ENCODE measurements at places on chromosomes 12 and 14.

DNA sequence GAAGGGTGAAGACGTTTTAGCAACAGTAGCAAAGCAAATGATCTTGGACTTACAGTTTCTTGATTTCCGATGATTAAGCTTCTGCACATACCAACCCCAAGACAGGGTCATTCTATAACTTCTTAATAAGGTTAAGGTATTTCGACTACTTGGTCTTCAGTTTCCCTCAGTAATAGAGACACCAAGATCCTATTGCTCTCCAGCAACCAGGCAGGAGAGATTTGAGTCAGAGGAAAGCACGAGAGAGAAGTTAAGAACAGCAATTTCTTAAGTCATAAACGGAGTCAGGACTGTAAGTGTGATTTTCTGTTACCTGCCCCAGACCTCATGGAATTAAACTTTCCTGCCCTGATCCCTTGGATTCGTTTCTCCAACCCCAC is 215.6 kb downstream of the TTC8 start:
- DNase-seq: no peak

DNA sequence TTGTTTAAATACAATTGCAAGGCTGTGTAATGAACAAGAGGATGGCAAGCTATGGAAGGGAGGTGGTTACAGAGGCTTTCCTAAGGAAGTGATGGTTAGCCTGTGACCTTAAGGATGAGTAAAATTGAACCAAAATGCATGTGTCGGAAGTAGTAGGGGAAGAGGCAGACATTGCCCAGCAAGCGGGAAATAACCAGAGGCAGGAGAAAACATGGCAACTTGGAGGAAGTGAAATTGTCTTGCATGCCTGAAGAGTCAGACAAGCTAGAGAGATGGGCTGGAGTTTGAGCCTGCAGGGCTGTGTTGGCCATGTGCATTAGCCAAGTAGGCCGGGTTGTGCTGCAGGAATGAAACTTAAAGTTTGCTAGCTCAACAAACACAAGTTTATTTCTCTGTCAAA is 96.2 kb downstream of the BTG1 start:
- no peak for DNase-seq

- DNase-seq: no peak
Measured at GRCh38 chr14:33726685-33727084, 224.2 kb downstream of the EGLN3 start.

DNA sequence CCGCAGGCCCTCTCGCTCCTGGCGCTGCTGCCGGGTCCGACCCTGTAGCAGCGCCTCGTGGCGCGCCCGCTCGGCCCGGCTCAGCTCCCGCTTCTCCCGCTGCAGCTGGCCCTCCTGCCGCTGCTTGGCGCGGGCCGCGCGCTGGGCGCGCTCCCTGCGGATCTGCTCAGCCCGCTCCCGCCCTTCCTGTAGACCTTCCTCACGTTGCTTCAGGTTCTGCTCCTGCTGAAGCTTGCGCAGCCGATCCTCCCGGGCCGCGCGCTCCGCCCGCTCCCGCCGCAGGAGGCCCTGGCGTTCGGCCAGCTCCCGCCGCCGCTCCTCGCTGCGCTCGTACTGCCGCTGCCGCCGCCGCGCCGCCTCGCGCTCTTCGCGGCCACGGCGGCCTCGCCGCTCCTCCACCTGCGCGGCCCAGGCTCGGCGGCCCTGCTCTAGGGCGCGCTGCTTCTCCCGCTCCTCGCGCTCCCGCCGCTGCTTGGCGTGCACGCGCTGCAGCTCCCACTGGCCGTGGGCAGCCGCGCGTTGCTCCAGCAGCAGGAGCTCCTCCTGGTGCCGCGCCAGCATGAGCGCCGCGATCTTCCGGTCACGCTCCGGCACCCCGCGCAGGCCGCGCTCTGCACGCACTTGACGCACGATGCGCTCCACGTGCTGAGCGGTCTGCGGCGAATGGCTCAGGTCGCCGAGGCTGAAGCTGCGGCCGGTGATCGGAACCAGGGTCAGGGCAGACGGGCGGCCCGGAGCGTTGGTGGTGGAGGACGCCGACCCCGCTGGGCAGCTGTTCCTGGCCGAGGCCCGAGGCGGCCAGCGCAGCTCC is 2.4 kb downstream of the CCDC177 start:
- DNase-seq: peak; percentile 23

DNA sequence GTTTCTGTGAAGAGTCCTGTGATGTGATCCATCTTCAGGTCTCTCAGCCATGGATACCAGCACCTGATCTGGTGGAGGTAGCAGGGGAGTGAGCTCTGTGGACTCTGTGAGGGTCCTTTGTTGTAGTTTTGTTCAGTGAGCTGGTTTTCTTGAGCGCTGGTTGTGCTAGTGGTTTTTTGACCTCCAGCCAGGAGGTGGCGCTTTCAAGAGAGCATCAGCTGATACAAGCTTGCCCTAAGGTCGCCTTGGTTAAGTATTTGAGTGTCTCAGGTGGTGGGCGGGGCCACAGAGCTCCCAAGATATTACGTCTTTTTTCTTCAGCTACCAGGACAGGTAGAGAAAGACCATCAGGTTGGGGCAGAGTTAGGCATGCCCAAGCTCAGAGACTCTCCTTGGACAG is 139.7 kb downstream of the TTLL5 start:
- no peak for DNase-seq

- DNase-seq: no peak
Measured at GRCh38 chr12:112168561-112168971, 43.2 kb downstream of the TRAFD1 start.

DNA sequence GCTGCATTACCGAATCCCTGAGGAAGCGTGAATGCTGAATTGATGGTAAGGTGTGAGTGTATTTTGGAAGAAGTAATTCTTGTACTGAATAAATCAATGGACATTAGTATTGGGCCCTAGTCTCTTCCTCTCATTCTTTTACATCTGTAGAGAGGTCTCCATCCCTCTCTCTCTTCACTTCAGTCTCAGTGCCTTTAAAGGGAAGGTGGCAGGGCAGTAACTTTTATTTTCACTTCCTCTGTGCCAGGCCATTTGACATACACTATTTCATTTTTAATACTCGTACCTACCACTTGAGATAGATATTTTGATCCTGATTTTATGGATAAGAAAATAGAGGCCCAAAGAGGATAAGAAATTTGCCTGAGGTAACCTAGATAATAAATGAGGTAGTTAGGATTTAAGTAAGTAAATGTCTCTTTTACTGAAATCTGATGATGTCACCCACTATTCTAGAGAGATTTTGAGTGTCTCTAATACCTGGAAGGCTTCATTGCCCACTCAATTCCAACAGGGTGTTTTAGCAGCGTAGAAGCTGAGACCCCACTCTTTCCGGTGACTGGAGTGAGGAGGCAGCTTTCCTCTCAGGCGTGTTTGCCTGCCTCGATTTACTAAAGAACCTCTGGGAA is 177.9 kb upstream of the PRICKLE1 start:
- DNase-seq: no peak

Measured in NCI-H1048 (cell line).